Stimulated activated CD4-positive, alpha-beta T cell treated with anti-CD3 and anti-CD28 coated beads, TNF-alpha, amount 100 ng/mL, for 24 hours (primary cell): ENCODE measurements at places on chromosomes 2 and 18.
A peak's percentile ranks its signal among the peaks of the same experiment; 100 is the strongest.

- no peak for DNase-seq
These were observed 5.1 kb downstream of the NCK2 start for GRCh38 chr2:105749583-105750400.

DNA sequence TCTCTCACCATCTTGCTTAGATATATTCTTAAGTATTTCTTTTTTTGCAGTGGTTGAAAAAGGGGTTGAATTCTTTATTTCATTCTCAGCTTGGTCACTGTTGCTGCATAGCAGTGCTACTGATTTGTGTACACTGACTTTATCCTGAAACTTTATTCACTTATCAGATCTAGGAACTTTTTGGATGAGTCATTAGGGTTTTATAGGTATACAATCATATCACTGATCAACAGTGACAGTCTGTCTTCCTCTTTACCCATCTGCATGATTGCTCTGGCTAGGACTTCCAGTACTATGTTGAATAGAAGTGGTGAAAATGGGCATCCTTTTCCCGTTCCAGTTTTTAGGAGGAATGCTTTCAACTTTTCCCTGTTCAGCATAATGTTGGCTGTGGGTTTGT, 6.5 kb downstream of the STARD6 start:
- DNase-seq = no peak

- no peak for DNase-seq
These were observed 29.2 kb upstream of the POMC start for GRCh38 chr2:25197336-25198208.

GRCh38 chr2:223459328-223459939, 142.7 kb downstream of the SCG2 start:
- no peak for DNase-seq

GRCh38 chr2:39638581-39638980, 27.1 kb upstream of the TMEM178A start:
- DNase-seq = no peak

DNA sequence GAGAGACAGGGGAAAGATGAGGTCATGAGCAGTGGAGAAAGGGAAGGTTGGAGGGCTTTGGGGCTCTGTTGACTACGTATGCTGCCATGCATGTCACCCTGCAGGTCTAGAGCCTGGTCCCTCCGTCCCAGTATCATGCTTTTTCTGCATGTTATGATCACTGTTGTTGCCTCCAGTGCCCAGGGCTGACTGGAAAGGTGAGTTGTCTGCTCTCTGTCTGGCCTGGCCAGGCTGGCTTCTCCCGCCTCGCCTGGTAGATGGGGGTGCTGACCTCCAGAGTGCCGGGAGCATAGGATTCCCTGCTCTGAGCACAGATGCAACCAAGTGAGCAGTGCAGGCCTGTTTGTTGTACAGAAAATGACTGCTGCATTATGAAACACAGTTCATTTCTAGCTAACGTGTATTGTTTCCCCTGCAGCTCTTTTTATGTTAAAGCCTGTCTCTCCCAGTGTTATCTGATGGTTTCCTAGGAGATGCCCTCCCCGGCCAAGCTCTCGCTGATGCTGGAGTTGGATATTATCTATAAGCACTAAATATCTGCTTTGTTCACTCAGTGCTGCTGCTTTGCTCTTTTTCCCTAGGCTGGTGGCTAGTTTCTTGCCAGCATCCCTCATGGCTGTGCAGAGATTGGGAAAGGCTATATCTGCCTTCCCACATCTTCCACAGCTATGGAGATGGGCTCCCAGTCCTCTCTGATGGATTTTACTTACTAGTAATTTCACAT, 158.2 kb downstream of the TDRD15 start:
- no peak for DNase-seq

GRCh38 chr2:208426412-208427045, 19.9 kb downstream of the PTH2R start:
- DNase-seq = no peak

DNA sequence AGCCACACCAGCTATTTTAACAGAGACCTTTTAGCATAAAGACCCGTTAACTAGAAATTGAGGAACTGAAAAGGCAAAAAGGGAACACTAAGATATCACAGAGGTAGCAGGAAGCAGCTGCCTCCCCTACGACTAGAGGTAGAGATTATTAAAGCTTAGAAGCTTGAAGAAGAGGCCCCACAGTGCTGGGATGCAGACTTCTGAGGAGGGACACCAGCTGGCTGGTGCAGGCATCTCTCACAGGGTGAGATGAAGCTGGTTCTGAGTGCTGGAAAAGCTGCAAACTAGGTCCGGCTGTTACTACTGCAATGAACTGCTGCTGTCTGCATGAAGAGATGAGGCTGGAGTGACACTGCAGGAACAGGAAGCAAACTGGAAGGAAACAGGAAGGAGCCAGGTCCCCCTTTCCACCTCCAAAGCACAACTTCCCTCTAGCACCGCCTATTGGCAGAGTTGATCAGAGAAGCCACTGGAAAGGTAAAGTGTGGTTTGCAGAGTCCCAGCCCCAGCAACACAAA, 61.2 kb upstream of the MRPS9 start:
- peak; percentile 6 for DNase-seq

DNA sequence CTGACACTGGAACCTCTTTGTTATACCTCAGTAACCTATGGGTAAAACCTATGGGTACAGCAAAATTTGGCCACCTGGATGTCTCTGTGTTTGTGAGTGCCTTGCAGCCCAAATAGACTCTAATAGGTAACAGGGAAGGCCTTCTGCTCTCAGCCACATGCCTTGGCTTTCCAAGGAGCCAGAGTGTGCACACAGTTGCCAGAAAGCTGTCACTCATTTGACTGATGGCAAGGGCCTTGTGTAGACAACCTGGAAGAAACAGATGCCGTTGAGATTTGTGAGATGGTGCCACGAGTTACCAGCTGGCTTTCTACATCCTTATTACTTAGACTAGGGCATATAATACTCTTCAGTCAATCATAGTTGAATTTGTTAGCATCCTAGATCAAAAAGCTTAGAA, 90.1 kb upstream of the RAB12 start:
- DNase-seq = no peak

DNA sequence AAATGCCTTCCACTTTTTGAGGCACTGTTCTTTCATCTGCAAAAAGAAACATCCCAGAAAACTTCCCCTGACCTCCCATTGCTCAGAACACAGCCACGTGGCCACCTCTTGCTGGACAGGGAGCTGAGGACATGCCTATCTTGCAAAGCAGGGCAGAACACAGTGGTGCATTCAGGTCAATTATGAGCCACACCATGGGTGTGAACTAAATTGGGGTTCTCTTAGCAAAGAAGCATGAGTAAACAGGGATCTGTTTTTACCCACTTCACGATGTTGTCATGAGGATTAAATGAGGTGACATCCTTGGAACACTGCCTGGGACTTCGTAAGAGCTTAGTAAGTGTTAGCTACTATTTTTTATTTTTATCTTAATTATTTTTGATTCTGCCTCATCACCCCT, 25.1 kb downstream of the BMP10 start:
- DNase-seq = no peak

DNA sequence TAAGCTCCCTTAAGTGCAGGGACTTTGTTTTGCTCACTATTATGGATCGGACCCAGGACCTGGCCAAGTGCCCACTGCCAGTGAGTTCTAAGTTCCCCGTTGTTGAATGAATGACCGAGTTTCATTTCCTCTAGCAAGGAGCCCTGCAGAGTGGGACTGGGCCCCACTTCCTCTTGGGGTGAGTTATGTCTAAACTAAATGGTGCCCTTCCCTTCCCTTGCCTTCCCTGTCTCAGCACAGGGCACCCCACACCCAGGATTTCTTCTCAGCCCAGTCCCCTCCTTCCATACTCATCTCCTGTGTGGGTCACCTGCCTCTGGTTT, 195.3 kb upstream of the HS6ST1 start:
- DNase-seq = no peak

DNA sequence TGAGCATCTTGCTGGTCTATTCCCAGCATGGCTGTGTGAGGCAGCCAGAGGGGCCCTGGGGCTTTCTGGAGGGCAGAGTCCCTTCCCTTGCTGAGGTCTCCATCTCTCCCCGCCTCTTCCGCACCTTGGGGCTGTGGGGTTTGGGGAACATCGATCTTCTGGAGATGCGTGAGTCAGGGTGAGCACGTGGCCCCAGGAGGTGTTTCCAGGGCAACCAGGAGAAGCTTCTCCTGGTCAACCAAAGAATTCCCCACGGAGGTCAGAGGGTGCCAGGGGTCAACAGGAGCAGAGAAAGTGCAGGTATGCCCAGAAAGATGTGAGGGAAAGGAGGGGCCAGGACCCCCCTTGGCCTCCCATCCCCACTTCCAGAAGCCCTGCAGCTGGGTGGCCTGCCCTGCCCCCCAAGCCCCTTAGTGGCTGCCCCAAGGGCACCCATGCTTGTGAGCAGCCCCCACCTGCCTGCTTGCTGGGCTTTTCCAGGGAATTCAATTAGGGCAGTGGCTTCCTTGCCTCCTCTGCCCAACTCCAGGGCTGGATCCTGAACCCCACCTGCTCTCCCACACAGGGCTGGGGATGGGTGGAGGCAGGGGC, 2.8 kb upstream of the PROM2 start:
- DNase-seq = no peak

DNA sequence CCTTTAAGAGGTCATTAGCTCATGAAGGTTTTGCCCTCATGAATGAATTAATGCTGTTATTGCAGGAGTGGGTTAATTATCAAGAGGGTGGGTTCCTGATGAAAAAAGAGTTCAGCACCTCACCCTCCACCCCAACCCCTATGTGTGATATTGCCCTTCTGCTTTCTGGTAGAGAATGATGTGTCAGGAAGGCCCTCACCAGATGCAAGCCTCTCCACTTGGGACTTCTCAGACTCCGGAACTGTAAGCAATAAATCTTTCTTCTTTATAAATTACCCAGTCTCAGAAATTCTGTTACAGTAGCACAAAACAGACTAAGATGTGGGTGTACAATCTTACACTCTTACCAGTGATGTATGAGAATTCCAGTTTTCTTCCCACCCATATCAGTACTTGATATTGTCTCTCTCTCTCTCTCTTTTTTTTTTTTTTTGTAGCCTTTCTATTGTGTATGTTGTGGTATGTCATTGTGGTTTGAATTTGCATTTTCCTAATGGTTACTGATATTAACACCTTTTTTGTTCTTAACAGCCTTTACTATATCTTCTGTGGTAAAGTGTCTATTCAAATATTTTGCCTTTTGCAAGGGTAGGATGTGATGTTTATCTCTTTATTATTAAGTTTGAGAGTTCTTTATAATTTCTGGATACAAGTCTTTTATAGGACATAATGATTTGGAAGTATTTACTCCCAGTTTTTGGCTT, 10.4 kb upstream of the MAP2 start:
- no peak for DNase-seq

DNA sequence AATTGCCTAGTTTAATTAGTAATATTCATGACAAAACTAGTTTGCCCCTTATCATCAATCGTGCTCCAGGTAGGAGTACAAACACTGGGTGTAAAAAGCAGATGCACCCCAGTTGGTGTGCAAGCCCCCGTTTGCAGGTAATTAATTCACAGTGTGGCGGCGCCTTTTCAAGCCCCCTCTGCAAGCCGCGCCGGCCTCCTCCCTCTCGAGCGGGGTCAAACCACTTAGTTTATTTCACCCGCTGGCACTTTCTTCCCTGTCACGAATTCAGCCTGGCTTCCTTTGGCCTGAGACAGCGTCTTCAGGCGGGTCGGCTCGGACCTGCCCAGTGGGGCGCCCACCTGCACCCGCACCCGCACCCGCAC, 64.7 kb upstream of the MAPRE2 start:
- DNase-seq = no peak

DNA sequence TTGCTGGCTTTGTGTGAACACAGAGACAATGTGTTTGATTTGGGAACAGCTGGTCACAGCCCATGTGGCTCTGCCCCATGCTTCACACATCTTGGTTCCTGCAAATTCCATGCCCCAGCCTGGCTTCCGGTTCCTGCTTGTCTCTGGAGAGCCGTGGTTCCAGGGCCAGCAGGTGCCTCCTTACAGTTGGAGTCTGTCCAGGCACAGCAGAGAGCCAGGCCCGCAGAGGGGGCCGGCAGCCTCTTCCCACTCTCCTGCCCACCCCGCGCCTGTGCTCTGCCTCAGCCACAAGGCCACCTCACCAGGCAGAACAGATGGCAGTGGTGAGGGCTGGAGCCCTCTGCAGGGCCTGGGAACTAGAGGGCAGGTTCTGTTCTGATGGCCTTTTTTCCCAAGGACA, 81.5 kb downstream of the LDLRAD4 start:
- DNase-seq = no peak

DNA sequence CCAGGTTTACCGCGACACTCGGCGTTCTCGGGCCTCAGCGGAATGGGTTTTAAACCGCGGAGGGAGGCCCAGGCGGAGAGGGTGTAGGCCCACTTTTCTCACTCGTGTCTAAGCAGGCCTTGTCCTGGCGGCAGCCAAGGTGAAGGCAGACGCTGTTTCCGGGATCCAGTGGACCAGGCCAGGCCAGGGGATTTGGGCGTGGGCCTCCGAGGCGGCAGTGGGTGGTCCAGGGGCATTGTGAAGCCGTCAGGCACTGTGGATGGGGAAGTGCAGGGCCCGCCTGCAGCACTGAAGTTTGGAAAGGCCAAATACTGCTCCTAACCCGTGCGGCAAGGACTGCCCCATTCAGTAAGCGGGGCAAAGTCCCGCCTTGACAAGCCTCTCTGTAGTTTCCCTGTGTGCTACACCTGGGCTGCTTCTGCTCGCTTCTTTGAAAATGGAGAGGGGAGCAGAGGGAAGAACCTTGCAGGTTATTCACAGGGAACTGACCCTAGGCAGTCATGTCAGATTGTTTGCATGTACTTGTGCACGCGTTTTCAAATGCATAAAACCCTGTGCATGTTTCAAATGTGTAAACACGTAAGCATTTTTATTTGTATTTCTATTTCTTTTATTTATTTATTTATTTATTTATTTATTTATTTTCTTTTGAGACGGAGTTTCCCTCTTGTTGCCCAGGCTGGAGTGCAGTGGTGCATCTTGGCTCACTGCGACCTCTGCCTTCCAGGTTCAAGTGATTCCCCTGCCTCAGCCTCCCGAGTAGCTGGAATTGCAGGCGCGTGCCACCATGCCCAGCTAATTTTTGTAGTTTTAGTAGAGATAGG, 7.5 kb upstream of the DLX2 start:
- no peak for DNase-seq

GRCh38 chr2:238264072-238264460, 24.2 kb upstream of the HES6 start:
- DNase-seq = no peak

GRCh38 chr2:144572977-144573376, 53.1 kb upstream of the ZEB2 start:
- no peak for DNase-seq

- no peak for DNase-seq
These were observed 281.1 kb upstream of the POU3F3 start for GRCh38 chr2:104572834-104573233.

GRCh38 chr2:46198164-46198883, 98.9 kb upstream of the EPAS1 start:
- no peak for DNase-seq

- no peak for DNase-seq
These were observed 17.1 kb downstream of the B3GNT7 start for GRCh38 chr2:231412618-231412963.

- no peak for DNase-seq
These were observed 214.6 kb upstream of the LRRTM1 start for GRCh38 chr2:80519121-80519643.

DNA sequence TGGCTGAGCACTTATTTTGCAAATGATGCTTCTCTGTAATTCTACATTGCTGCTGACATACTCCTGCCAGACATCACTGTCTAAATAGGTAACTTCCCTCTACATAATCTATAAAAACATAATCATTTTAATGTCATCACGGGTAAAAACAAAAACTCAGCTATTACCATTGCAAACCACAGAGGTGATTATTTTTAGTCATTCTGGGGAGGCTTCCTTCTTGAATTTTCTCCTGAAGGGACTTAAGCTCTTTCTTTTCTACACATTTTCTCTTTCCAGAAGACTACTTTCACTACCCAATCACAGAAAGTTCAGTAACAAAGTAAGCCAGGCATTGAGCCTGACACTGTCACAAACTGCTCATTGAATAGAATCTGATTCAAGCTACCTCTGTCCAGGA, 40.4 kb upstream of the NFU1 start:
- DNase-seq = no peak
